ENCODE measurements at places on chromosomes 12 and 14. TPM values are rescaled to one million over a fixed set of nuclear protein-coding genes. Genes with fewer than 3 reads are reported as not detected.

LMNTD1 gene
- total RNA-seq = not detected

TAS2R14 gene
- 5.2 TPM for total RNA-seq

FGF23 gene
- not detected for total RNA-seq

ABCD2 gene
- 0.25 TPM for total RNA-seq

NR4A1 gene
- 0.82 TPM for total RNA-seq

RASSF8 gene
- total RNA-seq = 128 TPM

SRRM4 gene
- total RNA-seq = not detected

TM9SF1 gene
- 73.9 TPM for total RNA-seq

TBX5 gene
- total RNA-seq = not detected

MYF6 gene
- not detected for total RNA-seq

NDUFA9 gene
- total RNA-seq = 80.9 TPM

SELPLG gene
- 1.5 TPM for total RNA-seq

FGD6 gene
- 12.5 TPM for total RNA-seq

MYH6 gene
- not detected for total RNA-seq
